ENCODE measurements at places on chromosomes 13 and 19.

- no peak for DNase-seq
These were observed 250.9 kb downstream of the LIG4 start for GRCh38 chr13:107964395-107964794.

DNA sequence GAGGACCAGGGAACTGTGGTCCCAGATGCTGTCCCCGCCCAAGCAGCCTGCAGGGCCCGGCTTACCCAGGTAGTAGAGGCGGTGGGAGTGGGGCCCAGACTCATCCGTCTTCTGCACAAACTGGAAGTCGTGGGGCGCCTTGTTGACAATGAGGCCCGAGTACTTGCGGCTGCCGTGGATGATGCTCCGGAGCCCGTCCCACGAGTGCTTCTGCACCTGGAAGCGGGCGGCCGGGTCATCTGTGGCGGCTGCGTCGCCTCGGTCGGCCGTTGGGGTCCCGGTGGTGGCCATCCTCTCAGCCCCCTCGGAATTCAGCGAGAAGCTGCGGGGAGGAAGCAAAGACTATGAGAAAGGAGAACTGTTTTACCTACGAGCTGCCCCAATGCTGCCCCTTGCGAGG lies 9.6 kb downstream of the DPP9 start:
- DNase-seq, result no peak

GRCh38 chr13:27151798-27152599 lies 19.6 kb downstream of the USP12 start:
- no peak for DNase-seq

DNA sequence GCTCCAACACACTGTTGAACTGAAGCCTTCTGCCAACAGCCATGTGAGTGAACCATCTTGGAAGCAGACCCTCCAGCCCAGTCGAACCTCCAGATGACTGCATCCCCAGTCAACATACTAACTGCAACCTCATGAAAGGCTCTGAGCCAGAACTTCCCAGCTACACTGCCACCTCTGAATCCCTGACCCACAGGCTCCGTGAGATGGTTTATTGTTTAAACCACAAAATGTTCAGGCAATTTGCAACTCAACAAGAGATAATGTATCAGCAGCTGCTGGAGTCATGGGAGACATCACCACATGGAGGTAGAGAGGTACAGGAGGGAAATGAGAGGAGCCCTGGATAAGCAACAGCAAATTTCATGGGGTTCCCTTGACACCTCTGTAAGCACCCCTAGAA lies 266.4 kb upstream of the NBEA start:
- no peak for DNase-seq

DNA sequence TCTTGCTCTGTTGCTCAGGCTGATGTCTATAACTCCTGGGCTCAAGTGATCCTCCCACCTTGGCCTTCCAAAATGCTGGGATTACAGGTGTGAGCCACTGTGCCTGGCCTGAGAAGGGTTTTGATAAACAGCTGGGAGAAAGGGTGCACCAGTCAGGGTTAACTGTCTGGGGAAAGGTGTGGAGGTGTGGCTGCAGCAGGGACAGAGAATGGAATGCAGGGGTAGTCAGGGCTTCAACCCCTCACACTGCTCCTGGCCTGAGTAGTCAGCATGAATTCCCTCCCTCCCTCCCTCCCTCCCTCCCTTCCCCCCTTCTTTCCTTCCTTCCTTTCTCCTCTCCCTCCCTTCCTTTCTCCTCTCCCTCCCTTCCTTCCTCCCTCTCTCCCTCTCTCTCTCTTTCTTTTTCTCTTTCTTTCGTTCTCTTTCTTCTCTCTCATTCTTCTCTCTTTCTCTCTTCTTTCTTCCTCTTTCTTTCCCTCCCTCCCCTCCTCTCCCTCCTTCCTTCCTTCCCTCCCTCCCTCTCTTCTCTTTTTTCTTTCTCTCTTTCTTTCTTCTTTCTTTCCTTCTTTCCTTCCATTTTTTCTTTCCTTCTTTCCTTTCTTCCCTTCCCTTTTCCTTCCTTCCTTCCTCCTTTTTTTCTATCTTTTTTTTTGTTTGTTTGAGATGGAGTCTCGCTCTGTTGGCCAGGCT lies 16.0 kb downstream of the MYO1F start:
- DNase-seq, result no peak

DNA sequence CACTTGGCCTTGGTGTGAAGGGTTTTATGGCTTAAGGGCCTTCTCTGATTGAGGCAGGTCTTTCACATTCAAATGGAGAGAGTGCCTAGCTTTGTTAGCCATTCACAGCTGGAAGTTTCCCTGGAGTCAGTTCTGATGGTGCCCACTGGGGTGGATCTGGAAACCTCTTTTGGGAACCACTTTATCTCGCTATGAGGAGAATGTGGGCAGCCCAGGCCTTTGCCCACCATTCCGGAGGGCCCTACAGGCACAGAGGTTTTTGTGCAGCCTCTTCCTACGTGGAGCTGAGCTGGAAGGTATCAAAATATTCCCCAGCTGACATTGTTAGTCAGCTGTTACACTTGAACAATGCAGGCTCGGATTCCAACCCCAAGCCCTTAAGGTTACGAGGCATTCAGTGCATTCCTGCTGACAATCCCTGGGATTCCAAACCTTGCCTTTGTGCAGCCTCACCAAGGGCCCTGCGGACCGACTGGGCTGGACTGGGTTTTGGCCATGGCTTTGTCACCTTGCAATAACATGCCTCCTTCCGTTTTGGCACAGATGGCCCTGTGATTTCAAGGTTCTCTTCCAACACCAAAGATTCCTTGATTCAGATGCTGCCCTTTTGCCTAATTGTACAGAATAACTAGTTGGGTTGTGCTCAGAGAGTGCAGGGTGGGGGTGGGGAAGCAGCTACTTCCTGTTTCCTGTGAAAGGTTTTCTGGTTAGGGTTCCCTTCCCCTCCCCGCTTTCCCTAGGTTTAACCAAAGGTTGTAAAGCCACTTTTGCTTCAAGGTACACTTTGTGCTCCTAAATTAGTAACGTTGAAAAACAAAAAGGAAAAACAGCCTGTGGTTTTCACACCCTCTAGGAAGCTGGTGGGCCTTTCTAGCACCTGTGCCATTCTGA lies 27.0 kb downstream of the SAE1 start:
- DNase-seq, result peak; percentile 18

GRCh38 chr13:73096638-73097037 lies 37.8 kb downstream of the KLF5 start:
- no peak for DNase-seq

DNA sequence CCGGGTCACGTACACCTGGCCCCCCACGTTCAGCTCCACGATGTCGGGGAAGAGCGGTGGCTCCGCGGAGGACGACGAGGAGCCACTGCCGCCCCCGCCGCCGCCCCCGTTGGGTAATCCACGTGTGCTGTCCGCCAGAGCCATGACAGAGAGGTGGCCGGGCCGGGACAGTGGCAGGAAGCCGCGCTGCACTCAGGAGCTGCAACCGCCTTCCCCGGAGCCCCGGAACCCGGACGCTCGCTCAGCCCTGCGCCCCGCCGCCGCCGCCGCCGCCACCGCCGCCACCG lies 257 bp downstream of the KCTD12 start:
- DNase-seq, result no peak

- no peak for DNase-seq
These were observed 42.8 kb upstream of the NDUFS7 start for GRCh38 chr19:1340681-1341469.

GRCh38 chr13:80825276-80825675 lies 484.4 kb upstream of the SPRY2 start:
- DNase-seq, result no peak

DNA sequence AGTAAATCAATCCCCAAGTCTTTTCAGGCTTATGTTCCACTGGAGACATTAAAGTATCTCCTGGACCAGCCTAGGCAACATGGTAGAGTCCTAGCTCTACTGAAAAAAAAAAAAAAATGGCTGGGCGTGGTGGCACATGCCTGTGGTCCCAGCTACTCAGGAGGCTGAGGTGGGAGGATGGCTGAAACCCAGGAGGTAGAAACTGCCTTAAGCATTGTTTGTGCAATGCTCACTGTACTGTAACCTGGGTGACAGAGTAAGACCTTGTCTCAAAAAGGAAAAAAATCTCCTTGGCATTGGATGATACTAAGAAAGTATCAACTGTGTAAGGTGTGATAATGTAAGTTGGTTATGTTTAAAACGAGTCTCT lies 8.8 kb downstream of the KLK8 start:
- no peak for DNase-seq

DNA sequence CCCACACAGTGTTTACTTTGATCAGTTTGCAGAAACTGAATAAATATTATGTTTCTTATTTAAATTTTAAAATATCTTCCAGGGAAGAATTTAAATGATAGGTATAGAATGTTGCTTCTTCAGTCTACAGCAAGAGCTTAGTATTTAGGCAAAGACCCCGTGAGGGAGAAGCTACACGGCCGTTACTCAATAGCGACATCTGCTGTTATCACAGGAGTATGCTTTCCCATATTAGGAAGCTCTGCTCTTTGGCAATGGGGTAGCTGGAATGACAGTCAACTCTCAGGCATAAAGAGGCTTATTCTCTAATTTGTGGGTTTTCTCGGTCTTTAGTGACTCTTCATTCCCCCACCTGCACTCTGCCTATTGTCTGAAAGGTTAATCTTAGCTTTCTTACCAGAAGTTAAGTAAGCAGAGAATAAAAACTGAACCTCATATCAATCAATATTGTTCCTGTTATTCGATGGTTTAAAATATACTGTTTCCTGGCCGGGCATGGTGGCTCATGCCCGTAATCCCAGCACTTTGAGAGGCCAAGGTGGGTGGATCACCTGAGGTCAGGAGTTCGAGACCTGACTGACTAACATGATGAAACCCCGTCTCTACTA lies 13.2 kb upstream of the LHFPL6 start:
- no peak for DNase-seq

DNA sequence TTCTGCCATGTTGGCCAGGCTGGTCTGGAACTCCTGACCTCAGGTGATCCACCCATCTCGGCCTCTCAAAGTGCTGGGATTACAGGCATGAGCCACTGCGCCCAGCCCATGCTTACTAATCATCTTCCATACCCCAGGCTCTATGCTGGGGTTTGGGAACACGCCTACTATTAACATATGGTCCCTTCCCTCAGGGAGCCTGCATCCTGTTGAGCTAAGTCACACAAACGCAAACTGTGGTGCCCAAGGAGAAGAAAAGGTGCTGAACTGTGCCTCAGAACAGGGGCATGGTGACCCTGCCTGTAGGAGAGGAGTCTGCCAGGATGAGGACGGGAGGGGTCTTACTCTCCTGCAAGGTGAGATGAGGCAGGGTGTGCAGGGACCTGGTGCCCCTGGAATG lies 5.6 kb downstream of the MICOS13 start:
- DNase-seq, result no peak

- peak; percentile 19 for DNase-seq
These were observed 91.8 kb downstream of the UBL3 start for GRCh38 chr13:29758531-29759114.

Data from activated CD4-positive, CD25-positive, alpha-beta regulatory T cell treated with anti-CD3 and anti-CD28 coated beads, Interleukin-2, amount 50 U/mL, for 16 hours (primary cell).